ENCODE measurements at places on chromosomes 7 and 10. TPM values are rescaled to one million over a fixed set of nuclear protein-coding genes. Genes with fewer than 3 reads are reported as not detected.

DNA sequence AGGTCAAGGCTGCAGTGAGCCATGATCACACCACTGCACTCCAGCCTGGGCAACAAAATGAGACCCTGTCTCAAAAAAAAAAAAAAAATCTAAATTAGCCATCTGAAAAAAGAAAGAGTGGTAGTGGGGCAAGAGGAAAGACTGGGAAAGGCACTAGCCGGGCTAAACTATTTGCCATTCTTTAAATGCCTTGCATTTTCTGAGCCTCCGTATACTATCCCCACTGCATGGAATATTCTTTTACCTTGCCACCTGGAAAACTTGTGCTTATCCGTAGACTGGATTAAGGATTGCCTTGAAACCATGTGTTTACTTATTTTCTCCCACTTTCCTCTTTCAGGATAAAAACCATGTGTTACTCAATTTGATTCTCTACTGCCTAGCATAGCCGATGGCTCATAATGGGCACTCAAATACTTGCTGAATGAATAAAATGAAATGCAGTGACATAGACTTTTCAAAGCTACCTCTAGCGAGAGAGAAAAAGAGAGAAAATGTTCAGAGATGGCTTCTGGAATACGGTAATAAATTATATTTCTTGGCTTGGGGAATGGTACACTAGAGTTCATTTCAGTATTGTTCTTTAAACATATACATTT, 30.6 kb downstream of the HYCC1 start:
- DNase-seq: no peak

GRCh38 chr10:45418849-45419675, 45.0 kb downstream of the ALOX5 start:
- peak; percentile 59 for DNase-seq

DNA sequence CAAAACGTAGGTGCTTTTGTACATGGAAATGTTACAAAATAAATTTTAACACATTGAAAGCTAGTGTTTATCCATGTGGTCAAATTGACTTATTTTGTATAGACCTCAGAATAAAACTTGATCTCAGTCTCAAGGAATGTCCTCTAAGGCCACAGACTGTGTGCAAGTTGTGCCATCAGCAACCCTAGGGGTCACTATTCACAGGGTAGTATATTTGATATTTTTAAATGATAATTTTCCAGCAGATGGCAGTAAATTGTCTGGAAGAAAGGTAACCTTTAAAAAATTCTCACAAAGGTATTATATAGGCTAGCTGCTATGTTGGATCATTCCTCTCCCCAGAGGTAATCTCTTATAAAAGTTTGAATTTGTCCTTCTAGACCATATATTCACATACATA, 12.9 kb upstream of the SNX10 start:
- no peak for DNase-seq

DNA sequence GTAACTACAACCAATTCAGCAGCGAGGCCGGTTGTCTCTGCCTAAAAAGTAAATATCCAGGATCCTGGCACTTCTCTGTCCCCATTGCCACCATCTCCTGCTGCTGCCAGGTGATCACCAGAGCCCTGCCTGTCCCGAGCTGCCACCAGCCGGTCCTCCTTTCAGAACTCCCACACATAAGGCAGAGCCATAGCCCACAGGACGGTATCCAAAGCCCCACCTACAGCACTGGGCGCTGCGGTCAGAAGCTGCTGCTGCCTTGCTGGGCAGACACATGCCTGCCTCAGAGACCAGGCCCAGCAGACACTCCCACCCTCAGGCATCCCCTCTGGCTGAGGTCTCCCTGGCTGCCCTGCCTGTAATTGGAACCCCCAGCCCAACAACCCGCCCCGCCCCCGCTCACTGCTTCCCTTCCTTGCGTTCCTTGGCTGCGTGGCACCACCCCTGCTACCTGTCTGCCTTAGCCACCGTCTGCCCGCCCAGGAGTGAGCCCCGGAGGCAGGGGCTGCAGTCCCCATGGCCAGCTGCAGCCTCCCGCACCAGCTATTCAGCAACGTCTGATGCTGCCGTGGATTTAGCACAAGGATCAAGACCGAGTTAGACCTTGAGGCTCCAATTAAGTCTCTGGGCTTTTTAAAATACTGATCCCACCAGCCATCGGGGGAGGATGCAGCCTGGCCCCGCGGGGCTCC, 100.7 kb downstream of the CYTH3 start:
- DNase-seq: no peak

Gene TAF5
- 4.4 TPM for total RNA-seq

GRCh38 chr7:40887099-40887498, 752.3 kb downstream of the SUGCT start:
- no peak for DNase-seq

Gene PIP
- not detected for total RNA-seq

Gene C7orf25
- total RNA-seq: 4.4 TPM

DNA sequence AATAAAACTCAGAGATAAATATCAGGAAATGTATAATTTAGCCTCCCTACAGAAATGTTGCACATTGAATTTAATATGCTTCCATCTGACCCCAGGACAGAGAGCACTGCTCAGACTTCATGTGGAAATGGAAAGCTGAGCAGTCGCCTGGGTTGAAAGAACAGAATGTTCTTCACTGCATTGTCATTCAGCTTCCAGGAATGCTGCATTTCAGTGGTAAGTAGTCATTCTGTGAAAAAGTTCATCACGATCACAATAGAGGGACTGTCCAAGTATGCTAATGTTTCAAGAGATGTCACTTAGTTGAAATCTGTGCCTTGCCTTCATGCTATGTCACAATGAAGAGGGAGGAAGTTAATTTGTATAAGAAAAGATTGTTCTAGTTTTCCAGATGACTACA, 147.3 kb downstream of the NRCAM start:
- DNase-seq: peak; percentile 53

Gene CYP3A4
- total RNA-seq: not detected

DNA sequence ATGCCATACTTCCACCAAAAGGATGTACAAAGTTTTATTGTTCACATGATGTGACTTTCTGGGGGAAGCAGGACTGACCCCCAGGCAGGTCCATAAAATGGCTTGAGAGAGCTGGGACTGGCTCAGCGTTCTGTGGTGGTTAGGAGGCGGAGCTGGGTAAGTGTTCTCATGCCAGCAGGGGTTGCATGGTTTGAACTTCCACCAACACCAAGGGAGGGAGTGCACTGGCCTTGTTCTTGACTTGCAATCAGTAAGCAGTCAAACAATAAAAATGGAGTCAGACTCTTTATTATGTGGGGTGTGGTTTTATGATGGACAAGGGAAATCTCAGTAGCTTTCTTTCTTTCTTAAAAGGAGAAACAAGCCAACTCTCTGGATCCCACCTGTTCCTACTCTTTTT, 95.4 kb upstream of the PRR15 start:
- no peak for DNase-seq

DNA sequence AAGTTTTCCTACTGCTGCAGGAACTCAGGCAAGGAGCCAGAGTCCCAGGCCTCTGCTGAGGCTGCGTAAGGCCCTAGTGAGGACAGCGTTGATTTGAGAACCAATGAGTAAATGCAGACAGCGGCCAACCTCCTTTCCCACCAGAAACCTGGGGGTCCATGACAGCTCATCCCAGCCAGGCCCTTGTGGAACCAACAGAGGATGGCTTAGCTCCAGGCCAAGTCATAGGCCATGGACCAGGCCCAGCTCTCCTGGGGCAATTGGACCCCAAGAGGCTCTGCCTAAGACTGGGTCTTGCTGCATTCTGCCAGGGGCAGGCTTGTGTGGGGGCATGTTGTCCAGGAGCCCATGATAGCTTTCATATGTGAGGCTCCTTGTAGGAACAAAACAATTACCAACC, 65.4 kb upstream of the PPP1R3C start:
- DNase-seq: no peak

Gene GOLGA7B
- total RNA-seq: 0.13 TPM

- peak; percentile 29 for DNase-seq
Measured at GRCh38 chr7:80542398-80542797, 30.5 kb upstream of the GNAT3 start.

DNA sequence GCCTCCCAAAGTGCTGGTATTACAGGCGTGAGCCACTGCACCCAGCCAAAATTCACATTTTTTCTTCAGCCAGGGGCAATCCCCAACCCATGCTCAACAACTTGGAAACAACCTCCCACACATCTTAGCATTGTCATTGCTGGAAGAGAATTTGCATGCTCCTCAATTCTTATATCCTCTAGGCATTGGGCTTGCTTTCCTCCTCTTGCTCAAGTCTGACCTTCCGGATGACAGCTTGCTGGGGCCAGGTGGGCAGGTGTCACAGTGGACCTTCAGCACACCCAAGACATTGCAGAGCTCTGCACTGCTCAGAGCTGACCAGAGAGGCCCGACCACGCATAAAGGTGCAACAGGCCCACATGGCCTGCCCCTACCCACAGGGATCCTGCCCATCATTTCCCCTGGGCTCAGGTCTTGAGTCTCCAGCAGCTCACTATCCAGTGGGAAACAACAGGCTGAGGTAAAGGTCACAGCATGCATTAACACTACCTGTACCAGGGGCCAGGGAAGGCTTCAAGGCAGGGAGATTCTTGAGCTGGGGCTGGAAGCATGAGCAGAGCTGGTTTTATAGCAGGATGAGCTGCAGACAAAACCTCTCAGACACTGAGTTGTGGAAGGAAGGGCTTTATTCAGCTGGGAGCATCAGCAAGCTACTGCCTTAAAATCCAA, 6.8 kb upstream of the GPR15LG start:
- no peak for DNase-seq

- DNase-seq: peak; percentile 65
Measured at GRCh38 chr7:6317797-6318438, 45.5 kb upstream of the CYTH3 start.

DNA sequence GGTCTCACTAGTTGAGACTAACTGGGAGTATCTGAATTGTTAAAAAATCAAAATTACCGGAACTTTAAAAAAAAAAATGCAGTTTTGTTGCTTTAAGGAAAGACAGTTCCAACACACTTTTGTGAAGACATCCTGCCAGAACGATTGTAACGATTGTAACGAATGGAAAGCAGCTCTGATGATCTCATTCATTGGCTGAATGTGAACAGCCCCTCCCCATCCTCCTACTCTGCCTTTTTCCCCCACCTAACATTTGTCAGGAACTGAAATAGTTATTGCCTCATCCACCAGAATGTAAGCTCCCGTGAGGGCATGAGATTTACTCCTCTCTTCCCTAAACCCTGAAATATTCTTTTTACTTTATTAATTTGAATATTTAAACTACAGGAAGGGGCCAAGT, 23.1 kb upstream of the ZC3HAV1L start:
- peak; percentile 25 for DNase-seq

DNA sequence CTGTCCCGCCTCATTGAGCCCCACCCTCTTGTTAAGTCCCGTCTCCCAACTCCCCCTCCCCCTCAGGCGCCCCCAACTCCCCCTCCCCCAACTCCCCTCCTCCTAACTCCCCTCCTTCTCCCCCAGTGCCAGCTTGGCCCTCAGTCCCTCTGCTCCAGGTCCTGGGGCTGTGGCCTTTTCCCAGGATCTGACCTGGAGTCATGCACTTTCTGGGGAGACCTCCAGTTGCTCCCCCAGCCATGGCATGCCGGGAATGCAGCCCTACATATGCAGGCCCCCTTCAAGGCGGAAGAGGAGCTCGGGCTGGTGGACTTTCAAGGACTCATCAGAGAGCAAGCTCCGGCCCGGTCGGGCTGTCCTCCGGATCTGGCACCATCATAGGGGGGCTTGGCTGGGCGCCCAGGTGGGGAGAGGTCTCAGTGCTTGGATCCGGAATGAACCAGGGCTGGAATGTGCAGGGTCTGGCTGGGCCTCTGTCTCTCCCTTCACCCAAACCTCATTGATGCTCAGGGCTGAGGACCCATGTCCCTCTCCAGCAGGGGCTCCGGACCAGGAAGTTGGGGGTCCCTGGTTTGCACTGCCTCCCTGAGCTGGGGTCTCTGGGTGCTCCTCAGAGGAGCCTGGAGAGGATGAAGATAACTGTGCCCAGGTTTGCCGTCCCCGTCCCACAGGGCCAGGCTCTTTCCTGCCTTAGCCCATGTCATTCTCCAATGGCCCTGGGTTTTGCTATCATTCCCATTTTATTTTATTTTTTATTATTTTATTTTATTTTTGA, 41.1 kb downstream of the TMEM270 start:
- no peak for DNase-seq

GRCh38 chr10:33302208-33302829, 32.1 kb downstream of the NRP1 start:
- DNase-seq: no peak

Gene ZPBP
- not detected for total RNA-seq

Gene TEX36
- not detected for total RNA-seq

Measured in dermis microvascular lymphatic vessel endothelial cell (primary cell).